ENCODE measurements at places on chromosomes 4 and X. TPM values are rescaled to one million over a fixed set of nuclear protein-coding genes. Genes with fewer than 3 reads are reported as not detected.

The IL13RA1 gene
- 35.6 TPM for total RNA-seq

The SPANXN3 gene
- total RNA-seq, result not detected

The PABPC5 gene
- total RNA-seq, result 5.2 TPM

The POU4F2 gene
- not detected for total RNA-seq

The RGN gene
- 30.4 TPM for total RNA-seq

The CPE gene
- total RNA-seq, result 93.4 TPM

The SULT1E1 gene
- 354 TPM for total RNA-seq

The MMRN1 gene
- 5.1 TPM for total RNA-seq

The ADRA2C gene
- 11.1 TPM for total RNA-seq

The NPY1R gene
- 26.4 TPM for total RNA-seq

The SOWAHB gene
- 7.1 TPM for total RNA-seq

The TAB3 gene
- total RNA-seq, result 35.0 TPM

The GABRG1 gene
- 0.06 TPM for total RNA-seq

The POU3F4 gene
- 2.0 TPM for total RNA-seq

The INTS6L gene
- total RNA-seq, result 17.3 TPM

The RAB39B gene
- 2.0 TPM for total RNA-seq

The TMEM144 gene
- 5.7 TPM for total RNA-seq

The PNMA6F gene
- not detected for total RNA-seq

The AVPR2 gene
- total RNA-seq, result 4.1 TPM

The FDCSP gene
- total RNA-seq, result 0.82 TPM

The MED28 gene
- total RNA-seq, result 32.6 TPM

The TEX13D gene
- total RNA-seq, result not detected

The STATH gene
- not detected for total RNA-seq

The XPNPEP2 gene
- 28.7 TPM for total RNA-seq

The MUC7 gene
- total RNA-seq, result not detected

The GPR34 gene
- 7.2 TPM for total RNA-seq

The EXOC1 gene
- total RNA-seq, result 41.5 TPM

The KCTD8 gene
- total RNA-seq, result 3.4 TPM

The IL1RAPL1 gene
- total RNA-seq, result 11.2 TPM

The TEX11 gene
- not detected for total RNA-seq

The GYPA gene
- 12.8 TPM for total RNA-seq

The CDS1 gene
- 15.6 TPM for total RNA-seq
